ENCODE measurements at places on chromosomes 3 and 15. TPM values are rescaled to one million over a fixed set of nuclear protein-coding genes. Genes with fewer than 3 reads are reported as not detected.

Gene SPTSSB
- total RNA-seq: not detected

Gene LCTL
- total RNA-seq: not detected

Gene ST3GAL6
- 12.0 TPM for total RNA-seq

Gene PPP1R14D
- not detected for total RNA-seq

Gene UBA7
- total RNA-seq: 30.3 TPM

Gene RASSF1
- 23.3 TPM for total RNA-seq

Gene ZBED2
- not detected for total RNA-seq

Gene CCR2
- not detected for total RNA-seq

Gene IQCB1
- 6.9 TPM for total RNA-seq

Gene CLDN1
- not detected for total RNA-seq

Gene GXYLT2
- total RNA-seq: 56.9 TPM

Gene KBTBD8
- total RNA-seq: 0.31 TPM

Gene GREM1
- total RNA-seq: 0.10 TPM

Gene PLXNA1
- total RNA-seq: 34.7 TPM

Gene DUOXA2
- not detected for total RNA-seq

Gene NANOGP8
- total RNA-seq: not detected

Gene LOXL1
- total RNA-seq: 410 TPM

Gene MLF1
- 4.5 TPM for total RNA-seq

Gene NPAP1
- total RNA-seq: not detected

Gene RTP3
- not detected for total RNA-seq

Gene SCAP
- total RNA-seq: 74.8 TPM

Gene CD96
- total RNA-seq: not detected

Gene ADAMTS17
- total RNA-seq: 0.49 TPM

Gene ANKRD34C
- total RNA-seq: not detected

Gene SLC12A8
- 2.6 TPM for total RNA-seq

Gene ATP13A5
- total RNA-seq: not detected

Gene GOLGA8T
- total RNA-seq: not detected

Gene TMIE
- total RNA-seq: not detected

Gene CCR9
- not detected for total RNA-seq

Gene PCYT1A
- 40.6 TPM for total RNA-seq

Gene ZPLD1
- total RNA-seq: not detected

Gene PSTPIP1
- total RNA-seq: not detected

Gene KCNMB3
- 0.37 TPM for total RNA-seq
